Fibroblast of lung (primary cell): ENCODE measurements at places on chromosomes 13 and 19. TPM values are rescaled to one million over a fixed set of nuclear protein-coding genes. Genes with fewer than 3 reads are reported as not detected.

CYP4F3 gene
- not detected in 2 replicates for polyA plus RNA-seq

HSH2D gene
- not detected in 2 replicates for polyA plus RNA-seq

OR7D2 gene
- 0.02 TPM in 1 of 2 replicates, not detected in the other for polyA plus RNA-seq

PPM1N gene
- 2.3 and 2.6 TPM in 2 replicates for polyA plus RNA-seq

APOC4 gene
- polyA plus RNA-seq, result not detected in 2 replicates

CLEC17A gene
- 0.02 and 0.03 TPM in 2 replicates for polyA plus RNA-seq

ATP8B3 gene
- 2.3 and 3.5 TPM in 2 replicates for polyA plus RNA-seq

NLRP4 gene
- polyA plus RNA-seq, result not detected in 2 replicates

CD70 gene
- polyA plus RNA-seq, result not detected in 2 replicates

FUT2 gene
- polyA plus RNA-seq, result not detected in 2 replicates

ZNF524 gene
- polyA plus RNA-seq, result 2.4 and 2.6 TPM in 2 replicates

PSG1 gene
- 16.4 and 23.3 TPM in 2 replicates for polyA plus RNA-seq

SIAH3 gene
- not detected in 2 replicates for polyA plus RNA-seq

CYP4F8 gene
- polyA plus RNA-seq, result not detected in 2 replicates

PEAK3 gene
- not detected in 2 replicates for polyA plus RNA-seq

ZNF626 gene
- polyA plus RNA-seq, result 9.8 and 10.4 TPM in 2 replicates

KANK3 gene
- polyA plus RNA-seq, result 0.23 TPM in 1 of 2 replicates, not detected in the other

PDX1 gene
- polyA plus RNA-seq, result not detected in 2 replicates

ZNF470 gene
- 2.0 and 3.0 TPM in 2 replicates for polyA plus RNA-seq

PRSS57 gene
- polyA plus RNA-seq, result not detected in 2 replicates

LGALS7 gene
- polyA plus RNA-seq, result not detected in 2 replicates

ZNF543 gene
- polyA plus RNA-seq, result 2.8 and 3.0 TPM in 2 replicates

GPR12 gene
- not detected in 2 replicates for polyA plus RNA-seq

ZNF709 gene
- 1.4 and 1.5 TPM in 2 replicates for polyA plus RNA-seq

KLK8 gene
- polyA plus RNA-seq, result not detected in 2 replicates

NBEA gene
- 2.2 and 3.6 TPM in 2 replicates for polyA plus RNA-seq

TSSK6 gene
- polyA plus RNA-seq, result 0.32 and 0.47 TPM in 2 replicates

ZBTB32 gene
- not detected in 2 replicates for polyA plus RNA-seq

FFAR2 gene
- not detected in 2 replicates for polyA plus RNA-seq

GIPC3 gene
- polyA plus RNA-seq, result 0.20 and 0.60 TPM in 2 replicates

UBE2L5 gene
- 0.17 and 0.20 TPM in 2 replicates for polyA plus RNA-seq

TMEM59L gene
- 0.14 and 0.23 TPM in 2 replicates for polyA plus RNA-seq

EDDM13 gene
- not detected in 2 replicates for polyA plus RNA-seq

CYP2F1 gene
- not detected in 2 replicates for polyA plus RNA-seq

HIPK4 gene
- polyA plus RNA-seq, result 0.05 and 0.07 TPM in 2 replicates

VSIG10L gene
- 0.66 and 0.82 TPM in 2 replicates for polyA plus RNA-seq

NKPD1 gene
- polyA plus RNA-seq, result 0.01 TPM in 1 of 2 replicates, not detected in the other

TMEM205 gene
- 68.4 and 78.6 TPM in 2 replicates for polyA plus RNA-seq

ONECUT3 gene
- polyA plus RNA-seq, result not detected in 2 replicates

FGF22 gene
- 0.06 TPM in 1 of 2 replicates, not detected in the other for polyA plus RNA-seq

KIR2DL3 gene
- polyA plus RNA-seq, result not detected in 2 replicates
